ENCODE measurements at places on chromosomes 11 and 22.

- DNase-seq = peak; percentile 88
Observed at GRCh38 chr11:122241566-122241965, 125.6 kb upstream of the BLID start.

DNA sequence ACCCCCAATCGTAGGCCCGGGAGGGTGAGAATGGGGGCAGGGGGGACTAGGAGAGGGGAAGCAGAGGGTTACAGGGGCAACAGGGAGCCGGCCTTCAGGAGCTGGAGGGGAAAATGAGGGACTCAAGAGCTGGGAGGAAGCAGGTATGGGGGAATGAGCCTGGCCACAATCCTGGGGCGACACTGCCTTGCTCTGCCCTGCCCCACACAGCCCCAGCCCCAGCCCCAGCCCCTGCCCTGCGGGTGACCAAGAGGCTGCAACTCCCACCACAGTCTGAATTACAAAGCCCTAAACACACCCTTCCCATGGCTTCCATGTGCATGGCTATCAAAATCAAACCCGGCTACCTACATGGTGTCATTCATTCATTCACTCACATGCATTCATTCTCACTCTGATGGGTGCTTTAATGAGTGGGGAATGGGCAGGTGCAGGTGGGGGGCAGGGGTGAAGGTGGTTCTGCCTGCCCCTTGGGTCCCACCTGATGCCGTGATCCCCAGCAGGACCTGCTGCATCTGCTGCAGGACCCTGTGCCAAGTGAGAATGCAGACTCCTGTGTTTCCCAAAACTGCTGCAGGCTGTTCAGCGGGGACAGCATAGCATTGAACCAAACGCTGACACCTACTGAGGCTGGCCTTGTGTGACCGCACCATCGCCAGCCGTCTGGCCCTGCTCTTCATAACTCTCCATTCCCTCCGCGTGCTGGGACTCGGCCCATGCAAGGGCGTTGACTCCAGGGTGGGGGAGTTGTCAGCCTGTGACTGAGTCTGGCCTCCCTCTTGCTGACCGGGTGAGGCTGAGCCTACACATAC, 9.5 kb upstream of the LINC01488 start:
- no peak for DNase-seq

GRCh38 chr11:765025-765801, 12.1 kb downstream of the GATD1 start:
- DNase-seq = no peak

DNA sequence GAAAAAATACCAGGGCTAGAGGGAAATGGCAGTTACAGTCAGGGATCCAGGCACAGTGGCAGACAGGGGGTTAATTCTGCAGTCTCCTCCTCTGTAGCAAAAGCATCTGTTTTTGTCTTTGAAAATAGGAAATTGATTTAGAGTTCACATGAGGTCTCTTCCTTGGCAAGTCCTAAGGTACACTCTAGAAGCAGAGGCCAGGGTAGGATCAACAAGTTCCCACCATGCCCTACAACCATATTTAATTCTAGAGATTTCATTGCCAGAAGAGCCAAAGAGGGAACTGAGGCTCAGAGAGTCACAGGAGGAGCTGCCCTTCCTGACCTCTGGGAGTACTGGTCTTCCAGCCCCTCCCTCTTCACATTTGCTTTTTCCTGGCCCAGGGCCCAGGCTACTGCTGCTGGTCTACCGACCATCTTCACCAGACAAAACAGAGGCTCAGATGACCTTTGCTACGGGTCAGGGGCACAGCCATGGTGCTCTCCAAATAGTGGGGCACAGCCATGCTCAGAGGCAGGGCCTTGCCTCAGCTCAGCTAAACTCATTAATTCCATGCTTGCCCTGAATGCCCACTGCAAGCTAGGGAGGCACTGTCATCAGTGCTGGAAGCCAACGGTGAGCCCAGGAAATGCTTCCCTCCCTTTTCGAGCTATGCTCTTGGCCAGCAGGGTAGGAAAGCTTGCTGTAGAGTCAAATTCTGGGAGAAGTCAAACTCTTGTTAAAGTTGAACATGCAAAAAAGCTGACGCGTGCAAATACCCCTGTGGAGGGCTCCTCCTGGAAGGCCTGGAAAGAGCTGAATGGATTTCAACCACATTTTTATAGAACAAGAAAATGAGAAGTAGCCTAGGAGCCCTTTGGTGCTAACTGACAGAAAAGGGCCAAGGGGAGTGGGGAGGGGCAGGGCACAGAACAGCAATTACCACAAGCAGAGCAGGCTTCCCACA, 11.7 kb upstream of the CHRM4 start:
- no peak for DNase-seq

DNA sequence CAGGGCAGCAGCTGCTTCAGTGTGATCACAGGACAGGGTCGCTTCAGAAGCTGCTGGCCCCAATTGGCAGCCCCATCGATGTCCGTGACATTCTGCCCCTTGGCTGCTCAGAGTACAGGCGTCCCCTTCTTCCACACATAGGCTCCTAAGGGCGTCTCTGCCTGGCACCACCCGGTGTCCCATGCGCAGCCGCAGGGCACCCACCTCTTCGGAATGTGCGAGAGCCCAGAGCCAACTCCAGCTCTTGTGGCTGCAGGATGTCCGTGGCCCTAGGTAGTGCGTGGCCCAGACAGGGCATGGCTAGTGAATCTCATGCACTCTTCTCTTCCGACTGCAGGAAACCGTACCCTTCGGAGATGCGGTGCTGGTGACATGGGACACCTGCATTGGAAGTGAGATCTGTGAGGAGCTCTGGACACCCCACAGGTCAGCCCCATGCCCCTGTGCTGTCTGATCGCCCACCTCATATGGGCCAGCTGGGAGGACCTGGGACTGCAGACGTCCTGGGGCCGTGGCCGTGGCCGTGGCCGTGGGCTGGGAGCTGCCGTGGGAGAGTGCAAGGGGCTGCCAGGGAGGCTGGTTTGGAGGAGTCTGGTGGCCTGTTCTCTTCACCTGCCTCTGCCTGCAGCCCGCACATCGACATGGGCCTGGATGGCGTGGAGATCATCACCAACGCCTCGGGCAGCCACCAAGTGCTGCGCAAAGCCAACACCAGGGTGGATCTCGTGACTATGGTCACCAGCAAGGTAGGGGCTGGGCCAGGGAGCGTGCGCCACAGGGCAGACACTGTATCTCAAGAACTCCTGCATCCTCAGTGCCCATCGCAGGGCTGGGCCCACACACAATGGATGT, 20.2 kb downstream of the NADSYN1 start:
- no peak for DNase-seq

DNA sequence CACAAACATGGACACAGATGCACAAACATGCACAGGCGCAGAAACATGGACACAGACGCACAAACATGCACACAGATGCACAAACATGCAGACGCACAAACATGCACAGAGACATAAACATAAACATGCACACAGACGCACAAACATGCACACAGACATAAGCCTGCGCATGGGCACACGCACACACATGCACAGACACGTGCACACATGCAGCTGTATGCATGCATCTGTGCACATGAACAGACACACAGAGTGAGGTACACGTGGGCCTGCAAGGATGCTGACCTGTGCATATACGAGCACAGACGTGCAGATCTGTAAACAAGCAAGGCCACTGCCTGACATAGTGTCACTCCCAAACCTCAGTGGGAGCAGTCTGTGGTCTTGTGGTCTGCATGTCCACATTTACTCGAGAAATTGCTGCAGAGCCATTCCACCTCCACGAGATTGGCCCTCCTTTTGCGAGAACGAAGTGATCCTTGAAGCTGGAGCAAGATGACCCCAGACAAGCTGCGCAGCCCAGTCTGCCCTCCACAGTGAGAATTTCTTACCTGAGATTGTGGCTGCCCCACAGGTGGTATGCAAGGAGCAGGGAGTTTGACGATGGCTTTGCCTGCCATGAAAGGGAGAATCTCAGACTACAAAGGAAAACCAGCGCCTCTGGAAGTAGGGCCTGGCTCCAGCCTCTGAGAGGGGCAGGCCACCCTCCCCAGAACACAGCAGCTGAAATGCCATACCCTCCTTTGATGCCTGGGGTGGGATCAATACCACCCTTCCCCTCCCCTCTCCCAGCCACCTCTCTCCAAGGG, 299.9 kb downstream of the BRD1 start:
- DNase-seq = no peak

GRCh38 chr11:9396310-9396709, 11.9 kb downstream of the IPO7 start:
- no peak for DNase-seq

GRCh38 chr11:14372011-14372410, 13.0 kb upstream of the RRAS2 start:
- no peak for DNase-seq

DNA sequence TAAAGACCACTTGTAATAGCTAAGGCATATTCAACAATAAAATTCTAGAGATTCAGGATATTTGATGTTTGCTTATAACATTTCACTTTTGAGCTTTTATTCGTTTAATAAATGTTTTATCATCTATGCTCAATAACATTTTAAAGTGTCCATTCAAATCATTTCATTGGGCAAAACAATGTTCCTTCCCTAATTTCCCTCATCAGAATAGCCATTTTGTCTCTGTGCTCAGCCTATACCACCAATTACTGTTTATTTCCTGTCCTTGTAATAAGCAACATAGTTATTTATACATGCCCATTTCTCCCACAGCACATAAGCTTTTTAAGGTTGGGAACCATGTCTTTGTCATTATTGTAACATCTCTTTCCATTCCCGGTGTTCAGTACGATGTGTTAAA, 1.3 kb upstream of the SC5D start:
- DNase-seq = no peak

DNA sequence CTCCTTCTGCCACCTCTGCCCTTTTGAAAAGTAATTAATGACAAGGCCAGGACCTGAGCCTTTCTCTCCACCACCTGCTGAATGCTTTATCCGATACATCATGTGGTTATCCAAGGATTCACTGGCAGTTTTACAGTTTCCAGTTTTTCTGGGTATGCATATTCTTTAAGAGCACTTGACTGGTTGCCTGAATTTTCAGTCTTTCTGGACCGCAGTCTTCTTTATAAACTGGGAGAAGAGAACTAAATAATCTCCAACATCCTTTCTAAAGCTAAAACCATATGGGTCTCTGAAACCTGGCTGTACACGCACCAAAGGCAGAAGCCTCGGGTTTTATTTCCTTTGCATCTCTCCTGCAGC, 65.1 kb downstream of the BTG4 start:
- DNase-seq = no peak

DNA sequence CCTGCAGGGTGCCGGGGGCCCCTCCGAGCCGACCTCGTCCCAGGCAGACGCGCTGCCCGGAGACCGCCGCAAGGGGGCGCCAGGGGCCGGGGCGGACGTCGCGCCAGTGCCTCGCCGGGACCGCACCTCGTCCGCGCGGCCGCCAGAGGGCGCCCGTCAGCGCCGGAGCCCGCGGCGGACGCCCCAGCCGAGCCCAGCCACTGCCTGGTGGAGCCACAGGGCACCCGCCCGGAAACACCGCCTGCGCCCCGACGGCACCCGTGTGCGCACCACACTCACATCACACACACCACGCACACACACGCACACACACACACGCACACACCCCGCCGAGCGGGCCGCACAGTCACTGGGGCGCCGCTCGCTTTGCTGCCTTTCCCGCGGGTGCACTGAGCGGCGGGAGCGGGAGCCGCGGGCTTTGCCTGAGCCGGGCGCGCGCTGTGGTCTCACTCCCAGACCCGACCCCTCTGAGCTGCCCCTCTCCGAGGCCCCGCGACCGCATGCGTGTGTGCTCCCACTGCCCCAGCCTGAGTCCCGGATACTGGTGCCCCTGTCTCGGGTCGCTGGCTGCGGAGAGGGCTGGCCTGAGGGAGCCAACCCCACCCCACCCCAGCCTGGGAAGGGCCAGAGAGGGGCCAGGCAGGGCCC, 449.3 kb downstream of the OPCML start:
- DNase-seq = no peak

Data from GF-D8 (cell line).